ENCODE measurements at places on chromosomes 12 and 14.

- peak; percentile 84 for DNase-seq
These were observed 39.4 kb upstream of the PPP2R5C start for GRCh38 chr14:101721951-101722661.

DNA sequence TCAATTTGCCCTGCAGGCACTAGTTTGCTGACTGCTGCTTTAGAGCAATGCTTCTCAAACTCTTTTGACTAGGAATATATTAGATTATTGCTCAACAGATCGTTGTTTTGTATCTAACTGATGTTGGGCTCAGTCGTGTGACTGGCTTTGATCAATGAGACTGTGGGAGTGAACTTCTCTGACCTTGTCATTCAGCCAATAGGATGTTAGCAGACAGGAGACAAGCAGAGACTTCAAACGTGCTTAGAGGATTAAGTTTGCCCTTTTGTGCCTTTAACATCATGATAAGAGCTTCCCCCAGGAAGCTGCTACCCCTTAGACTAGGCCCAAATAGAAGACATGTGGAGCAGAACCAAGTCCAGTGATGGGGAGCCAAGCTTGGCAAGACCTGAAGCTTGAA is 76.7 kb upstream of the ELK3 start:
- no peak for DNase-seq

- DNase-seq: no peak
These were observed 30.8 kb downstream of the CACNA1C start for GRCh38 chr12:2083561-2083960.

DNA sequence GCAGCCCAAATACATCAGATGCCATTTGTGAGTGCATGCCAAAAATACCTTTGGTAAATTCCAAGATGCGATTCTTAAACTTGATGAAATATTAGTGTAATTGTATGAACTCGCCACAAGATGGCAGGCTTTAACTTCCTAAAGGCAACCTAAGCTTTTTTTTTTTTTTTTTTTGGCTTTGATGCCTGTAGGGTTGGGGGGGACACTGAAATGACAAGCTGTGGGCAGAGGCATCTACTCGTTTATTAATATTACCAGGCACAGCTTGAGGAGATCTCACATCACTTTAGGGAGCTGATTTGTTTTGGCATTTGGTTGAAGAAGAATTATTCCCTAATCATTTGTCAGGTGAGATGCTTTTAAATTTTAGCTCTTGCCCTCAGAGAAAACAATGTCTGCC is 126.7 kb upstream of the CCDC196 start:
- no peak for DNase-seq

DNA sequence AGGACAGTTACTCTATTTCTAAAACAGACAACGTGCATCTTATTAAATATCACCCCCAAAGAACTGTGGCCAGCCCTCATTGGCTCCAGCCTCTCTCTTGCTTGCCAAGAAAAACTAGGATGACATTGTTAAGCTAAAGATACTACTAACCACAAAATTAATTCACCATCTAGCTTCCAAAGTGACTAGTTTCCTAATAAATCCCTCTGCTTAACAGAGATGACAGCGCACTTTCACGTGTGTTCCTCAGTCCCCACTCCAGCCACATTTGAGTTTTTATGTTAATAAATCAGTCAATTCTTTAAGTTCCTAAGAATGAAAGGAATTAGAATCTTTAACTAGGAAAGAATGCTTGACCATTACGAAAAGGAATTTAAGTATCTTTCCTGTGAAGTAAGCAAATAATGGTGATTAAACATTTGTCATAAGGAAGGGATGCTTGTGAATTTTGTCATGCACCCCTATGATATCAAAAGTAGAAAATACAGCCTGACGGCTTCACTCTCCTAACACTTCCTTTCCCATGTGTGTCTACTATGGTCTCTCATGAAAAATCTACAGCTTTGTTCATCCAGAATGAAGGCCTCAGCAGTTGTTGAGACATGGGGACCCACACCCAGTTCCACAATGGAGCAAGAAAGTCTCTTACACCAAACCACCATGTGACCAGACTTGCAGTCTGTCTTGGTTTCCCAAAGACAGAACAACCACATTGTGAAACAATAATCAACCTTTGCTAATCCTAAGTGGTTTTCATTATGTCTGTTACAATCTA is 8.1 kb downstream of the CORO1C start:
- DNase-seq: no peak

DNA sequence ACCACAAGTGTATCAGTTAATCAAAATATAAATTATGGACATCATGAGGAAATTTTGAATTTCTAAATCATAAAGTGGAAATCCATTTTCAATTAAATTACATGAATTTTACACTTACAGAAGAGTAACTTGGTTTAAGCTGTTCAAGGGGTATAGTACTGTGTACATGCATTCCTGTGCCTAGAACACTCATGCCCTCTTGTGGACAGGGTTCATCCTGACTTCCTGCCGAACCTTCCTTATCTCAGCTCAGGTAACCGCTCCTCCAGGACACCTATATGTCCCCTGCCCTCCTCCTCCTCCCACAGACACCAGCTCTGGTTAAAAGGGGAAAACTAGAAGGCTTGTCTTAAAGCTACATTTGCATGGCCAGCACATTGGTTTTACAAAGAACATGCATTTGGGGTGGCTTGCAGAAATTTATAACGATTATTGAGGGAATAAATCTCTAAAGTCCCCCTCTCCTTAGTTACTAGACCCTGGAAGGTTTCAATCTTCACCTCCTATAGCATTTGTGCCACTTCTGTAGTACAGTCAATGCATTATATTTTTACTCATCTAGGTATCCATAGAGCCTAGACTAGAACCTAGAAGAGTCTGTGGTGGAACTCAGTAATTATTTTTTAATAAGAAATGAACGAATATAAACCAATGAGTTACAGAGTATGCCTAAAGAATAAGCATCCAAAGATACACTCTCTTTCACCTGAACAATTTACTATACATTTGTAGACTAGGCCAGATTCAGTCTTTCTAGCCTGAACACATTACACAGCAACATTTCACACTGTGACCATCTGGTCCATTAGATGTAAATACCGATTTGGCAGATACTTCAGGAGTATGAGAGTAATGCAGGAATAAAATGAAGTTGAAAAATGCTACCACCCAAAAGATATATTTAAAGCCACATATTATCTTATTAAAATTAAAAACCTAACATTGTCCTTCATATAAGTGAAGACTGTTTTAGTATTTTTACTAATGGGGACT is 345.6 kb downstream of the PAWR start:
- no peak for DNase-seq

All from T-helper 22 cell (primary cell).